Fibroblast of lung (primary cell): ENCODE measurements at places on chromosomes 1 and 21. TPM values are rescaled to one million over a fixed set of nuclear protein-coding genes. Genes with fewer than 3 reads are reported as not detected.

- no peak for DNase-seq
Measured at GRCh38 chr1:169364948-169365347, 2.6 kb downstream of the NME7 start.

DNA sequence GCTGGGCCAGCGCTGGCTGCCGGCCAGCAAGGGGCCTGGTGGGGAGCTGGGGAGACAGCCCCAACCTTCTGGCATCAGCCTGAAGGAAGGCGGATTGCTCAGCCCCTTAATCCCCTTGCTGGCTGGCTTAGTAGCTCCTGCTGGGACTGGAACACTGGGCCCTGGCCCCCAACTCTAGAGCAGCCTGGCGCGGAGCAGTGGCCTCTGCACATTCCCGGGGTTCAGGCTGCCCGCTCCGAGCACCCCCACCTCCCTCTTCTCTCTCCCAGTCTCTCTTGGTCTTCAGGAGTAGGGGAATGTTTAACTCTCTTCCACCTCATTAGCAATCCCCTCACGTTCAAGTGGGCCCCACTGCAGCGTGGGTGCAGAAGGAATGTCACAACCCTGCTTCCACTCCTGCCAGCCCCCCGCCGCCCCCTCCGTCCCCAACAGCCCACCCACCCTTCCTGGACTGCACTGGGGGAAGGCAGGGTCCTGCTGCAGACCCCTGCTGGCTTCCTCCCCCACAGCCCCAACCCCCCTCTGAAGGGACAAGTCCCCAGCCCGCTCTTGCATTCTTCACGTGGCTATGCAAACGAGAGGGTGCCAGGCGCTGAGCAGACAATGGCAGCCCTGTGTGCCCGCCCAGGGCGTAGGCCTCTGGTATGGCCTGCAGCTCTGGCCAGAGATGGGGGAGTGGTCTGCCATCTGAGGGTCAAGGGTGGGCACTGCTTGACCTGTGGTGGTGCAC, 980 bp upstream of the CLDN19 start:
- no peak for DNase-seq

GRCh38 chr1:155272466-155273342, 600 bp downstream of the CLK2 start:
- DNase-seq = peak; percentile 56

DNA sequence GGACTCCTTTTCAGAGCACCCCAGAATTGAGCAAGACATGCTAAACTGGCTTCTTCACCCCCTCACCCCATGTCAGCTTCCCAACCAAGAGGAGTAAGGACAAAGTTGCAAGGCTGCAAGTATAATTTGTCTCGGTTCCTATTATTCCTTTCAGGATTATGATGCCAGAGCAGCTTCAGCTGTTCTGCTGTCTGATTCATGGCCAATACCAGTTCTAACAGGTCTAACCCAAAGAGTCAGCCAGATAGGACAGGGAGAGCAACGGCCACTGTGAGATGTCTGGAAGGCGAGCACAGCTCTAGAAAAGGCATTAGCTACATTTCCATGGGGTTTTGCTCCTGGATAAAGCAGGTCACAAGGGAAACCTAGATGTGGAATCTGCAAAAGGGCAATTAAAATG, 53.3 kb upstream of the HOOK1 start:
- DNase-seq = no peak

- no peak for DNase-seq
Measured at GRCh38 chr1:16628361-16629111, 15.2 kb upstream of the NBPF1 start.

DNA sequence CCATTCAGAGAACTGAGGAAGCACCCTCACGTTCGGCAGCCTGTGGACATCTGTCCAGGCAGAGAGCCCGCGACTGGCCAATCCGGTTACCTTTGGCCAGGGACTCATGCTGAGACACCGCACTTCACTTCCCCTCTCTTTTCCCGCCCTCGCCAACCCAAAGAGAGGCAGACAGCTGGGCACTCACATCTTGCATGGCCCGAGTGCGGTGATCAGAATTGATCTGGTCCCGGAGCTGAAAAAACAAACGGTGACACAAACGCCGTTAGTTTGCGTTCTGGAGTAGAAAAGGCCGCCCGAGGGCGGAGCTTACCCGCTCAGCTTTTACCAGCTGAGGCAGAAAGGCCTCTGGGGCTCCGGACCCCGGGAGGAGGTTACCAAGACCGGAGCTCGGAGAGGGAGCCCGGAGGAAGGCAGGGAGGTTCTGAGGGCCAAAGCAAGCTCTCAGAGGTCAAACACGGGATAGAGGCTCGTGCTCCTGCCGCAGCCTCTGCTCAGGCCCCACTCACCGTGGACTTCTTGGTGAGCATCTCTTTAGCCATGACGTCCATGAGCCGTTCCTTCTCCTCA, 376 bp downstream of the SF3A3 start:
- peak; percentile 46 for DNase-seq

- DNase-seq = peak; percentile 4
Measured at GRCh38 chr1:190274721-190275120, 202.9 kb downstream of the BRINP3 start.

DNA sequence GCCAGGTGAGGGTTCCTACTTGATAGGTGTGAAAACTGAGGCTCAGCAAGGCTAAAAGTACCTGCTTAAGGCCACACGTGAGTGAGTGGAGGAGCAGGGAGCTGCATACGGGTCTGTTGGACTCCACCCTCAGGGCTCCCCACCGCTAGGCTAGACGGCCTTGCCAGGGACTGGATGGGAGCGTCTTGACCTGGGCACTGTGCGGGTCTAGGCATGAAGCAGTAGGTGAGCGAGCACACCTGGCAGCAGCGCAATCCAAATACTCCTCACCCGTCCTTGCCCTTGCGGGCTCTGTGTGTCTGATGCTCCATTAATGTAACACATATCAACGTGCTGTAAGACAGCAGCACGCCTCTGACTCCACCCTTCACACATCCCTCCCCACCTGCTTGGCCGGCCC, 94.0 kb downstream of the LACTBL1 start:
- DNase-seq = no peak

Gene ADORA3
- not detected in 2 replicates for total RNA-seq
